ENCODE measurements at places on chromosomes 2 and 18.
A peak's percentile ranks its signal among the peaks of the same experiment; 100 is the strongest.

DNA sequence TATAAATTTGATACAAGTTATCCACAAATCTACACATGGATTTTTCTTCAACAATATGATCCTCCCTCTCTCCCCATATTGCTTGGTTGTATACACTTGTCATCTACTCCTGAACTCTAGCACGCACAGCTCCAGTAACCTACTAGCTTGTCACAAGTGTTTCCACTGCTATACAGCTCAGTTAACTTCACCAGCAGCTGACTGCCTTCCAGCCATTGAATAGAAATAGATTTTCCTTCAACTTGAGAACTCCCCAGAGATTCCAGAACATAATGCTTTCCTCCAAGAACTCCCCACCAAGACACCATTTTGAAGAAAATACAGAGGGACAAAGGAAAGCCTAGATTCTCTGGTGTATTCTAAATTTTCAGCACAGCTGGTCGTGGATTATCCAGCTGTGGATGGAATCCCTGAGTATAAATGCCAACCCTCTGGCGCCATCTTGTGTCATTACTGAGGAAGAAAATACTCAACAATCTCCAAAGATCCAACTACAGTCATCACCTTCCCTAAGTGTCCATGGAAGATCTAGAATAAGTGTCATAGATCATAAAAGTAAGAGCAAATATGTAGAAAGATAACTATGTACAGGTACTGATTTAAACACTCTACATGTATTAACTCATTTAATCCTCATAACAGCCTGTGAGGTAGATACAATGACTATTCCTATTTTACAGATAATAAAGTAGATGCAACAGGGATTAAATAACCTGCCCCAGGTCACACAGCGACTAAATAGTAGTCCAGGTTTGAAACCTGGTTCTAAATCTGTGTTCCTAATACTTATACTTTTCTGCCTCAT lies 156.7 kb downstream of the ARHGAP28 start:
- no peak for DNase-seq

DNA sequence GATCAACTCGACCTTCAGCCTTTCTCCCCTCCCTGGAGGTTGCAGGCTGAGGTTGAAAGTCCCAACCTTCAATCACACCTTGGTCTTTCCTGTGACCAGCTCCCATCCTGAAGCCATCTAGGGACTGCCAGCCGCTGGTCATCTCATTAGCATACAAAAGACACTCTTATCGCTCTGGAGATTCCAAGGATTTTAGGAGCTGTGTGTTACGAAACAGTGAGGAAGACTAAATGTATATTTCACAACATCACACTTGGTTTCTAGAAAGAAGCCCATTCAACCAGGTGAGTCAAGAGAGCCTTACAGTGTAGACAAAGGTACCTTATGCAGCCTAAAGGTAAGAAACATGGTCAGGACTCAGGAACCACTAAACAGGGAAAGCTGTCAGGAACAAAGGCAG lies 126.4 kb downstream of the SH3BP4 start:
- no peak for DNase-seq

DNA sequence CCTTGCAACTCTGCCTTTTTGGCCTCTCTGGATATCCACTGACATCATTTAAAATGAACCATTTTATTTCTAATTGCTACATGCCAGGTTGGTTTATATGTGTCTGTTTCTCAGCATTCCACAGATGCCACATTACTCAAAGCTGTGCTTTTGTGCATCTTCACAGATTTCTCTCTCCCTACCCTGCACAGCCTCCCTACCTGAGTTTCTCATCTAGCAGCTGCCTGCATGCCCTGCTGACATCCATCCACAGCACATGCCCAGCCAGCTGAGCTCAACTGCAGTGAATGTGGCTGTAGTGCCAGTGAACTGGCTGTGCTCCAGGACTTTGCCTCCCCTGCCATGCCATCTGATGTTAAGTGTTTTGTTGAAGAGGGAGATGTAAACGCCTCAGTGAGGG lies 44.5 kb downstream of the PKP4 start:
- DNase-seq: no peak

DNA sequence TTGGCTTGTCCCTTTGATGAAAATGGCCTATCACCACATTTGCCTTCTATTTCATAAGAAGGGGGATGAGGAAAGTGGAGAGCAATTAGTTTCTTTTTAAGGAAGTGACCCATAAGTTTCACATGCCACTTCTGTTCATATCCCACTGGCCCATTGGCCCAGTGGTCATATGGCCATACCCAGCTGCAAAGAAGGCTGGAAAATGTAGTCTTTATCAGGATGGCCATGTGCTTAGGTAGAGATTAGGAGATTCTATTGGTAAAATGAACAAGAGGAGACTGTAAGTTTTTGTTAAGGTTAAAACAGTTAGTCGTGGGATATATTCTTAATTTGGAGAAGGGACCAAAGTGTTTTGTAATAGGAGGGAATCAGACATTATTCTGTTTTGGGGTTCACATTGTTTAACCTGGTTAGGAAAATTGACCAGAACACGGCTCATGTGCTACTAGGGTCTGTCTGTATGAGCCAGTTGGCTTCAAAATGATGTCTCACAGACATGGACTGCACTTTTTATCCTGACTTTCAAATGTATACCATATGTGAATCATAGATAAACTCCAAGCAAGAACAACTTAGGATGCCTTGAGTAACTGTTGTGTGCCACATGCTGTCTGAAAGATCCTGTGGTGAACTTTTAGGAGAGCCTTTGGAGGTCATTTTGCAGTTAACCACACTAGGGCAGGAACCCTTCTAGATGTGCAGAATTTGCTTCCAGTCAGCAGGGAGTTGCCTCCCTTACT lies 17.3 kb downstream of the PLCL1 start:
- no peak for DNase-seq

DNA sequence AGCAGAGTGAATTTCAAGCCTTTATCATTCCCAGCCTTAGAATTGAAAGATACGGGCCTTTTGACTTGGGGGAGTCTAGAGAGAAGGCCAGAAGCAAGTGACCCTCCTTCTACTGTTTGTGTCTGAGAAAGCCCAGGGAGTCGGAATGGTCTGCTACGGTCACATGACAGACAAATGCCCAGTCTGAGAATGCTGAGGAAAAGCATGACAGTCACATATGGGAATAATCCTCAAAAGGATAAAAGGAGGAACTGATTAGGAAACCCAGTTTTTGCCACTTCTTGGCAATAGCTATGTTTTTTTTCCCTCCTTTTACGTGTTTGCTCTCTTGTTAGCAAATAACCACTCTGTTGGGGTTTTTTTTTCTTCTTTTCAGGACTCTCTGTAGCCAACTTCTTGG lies 38.1 kb upstream of the HNRNPA3 start:
- no peak for DNase-seq

- DNase-seq: no peak
These were observed 138.7 kb downstream of the DOK6 start for GRCh38 chr18:69539404-69539803.

DNA sequence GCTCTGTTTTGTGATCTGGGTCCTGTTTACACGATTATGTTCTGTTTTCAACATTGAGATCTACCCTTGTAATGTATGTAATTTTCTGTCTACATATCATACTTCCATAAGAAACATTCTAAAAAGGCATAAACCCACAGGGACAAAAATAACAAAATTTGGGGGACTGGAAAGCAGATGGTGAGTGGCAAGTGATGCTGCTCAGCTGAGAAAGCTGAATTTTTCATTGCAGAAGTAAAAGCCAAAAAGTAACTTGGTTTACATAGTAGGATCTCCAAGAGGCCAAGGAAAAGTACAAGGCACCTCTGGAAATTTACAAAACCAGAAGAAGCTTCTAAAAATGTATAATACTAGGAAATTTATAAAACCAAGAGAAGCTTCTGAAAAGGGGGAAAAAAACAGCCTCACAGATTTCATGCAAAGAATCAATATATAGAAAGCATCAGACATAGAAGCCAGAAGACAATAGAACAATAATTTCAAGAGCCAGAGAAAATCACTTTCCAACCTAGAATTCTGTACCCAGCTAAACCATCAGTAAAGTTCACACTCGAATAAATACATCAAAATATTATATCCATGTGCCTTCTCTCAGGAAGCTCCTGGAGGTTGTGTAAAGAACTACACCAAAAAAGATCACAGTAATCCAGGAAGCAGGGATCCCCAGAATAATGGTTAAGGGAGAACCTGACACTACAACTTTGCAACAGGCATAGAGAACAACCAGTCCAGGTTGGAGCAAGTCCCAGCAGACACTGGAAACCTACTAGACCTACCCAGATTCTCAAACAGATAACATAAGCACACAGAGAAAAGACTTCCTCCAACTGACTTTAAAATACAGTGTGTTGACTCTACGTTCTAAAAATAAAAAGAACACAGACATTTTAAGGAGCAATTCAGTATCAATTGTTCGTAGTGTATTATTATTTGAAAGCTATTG lies 401.7 kb upstream of the HS6ST1 start:
- DNase-seq: no peak

GRCh38 chr2:45919160-45919650 lies 267.7 kb downstream of the PRKCE start:
- DNase-seq: no peak

DNA sequence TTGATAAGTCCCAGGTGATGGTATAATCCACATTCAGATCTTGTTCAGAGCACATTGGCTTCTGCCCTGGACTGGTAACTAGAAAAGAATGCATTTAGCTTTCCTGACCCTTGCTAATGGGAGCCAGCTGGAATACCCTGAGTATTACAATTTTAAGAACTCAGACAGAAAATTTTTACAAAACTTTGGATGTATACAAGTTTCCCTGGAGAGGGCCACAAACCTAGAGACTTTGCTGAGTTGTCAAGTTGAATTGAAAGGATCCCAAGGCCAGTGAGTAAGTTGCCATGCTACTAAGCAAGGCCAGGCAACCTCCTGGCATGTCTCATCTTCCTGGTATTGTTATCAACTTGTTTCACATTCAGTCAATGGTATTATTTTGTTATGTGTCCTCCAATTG lies 20.0 kb upstream of the NABP1 start:
- no peak for DNase-seq

- DNase-seq: no peak
These were observed 483 bp downstream of the OSBPL6 start for GRCh38 chr2:178194600-178195389.

GRCh38 chr18:21955757-21956652 lies 213.4 kb upstream of the GATA6 start:
- DNase-seq: peak; percentile 85

GRCh38 chr2:108243566-108243965 lies 3.8 kb downstream of the SULT1C3 start:
- no peak for DNase-seq

DNA sequence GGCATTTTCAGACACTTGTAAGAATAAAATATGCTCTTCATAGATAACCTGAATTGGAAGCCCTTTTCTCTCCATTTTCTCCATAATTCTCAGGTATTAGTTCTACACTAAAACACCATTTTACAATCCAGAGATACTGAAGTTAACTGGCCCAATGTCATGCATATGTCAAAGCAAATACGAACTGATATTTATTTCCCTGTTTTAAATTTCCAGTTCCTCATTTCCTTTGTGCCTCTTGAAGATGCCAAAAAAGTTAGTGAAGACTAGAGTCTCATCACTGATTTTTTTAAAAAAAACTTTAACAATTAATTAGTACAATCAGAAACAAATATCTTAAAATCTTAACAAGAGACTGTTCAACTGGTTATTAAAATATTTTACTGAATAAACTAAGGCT lies 52.8 kb upstream of the ITGB6 start:
- no peak for DNase-seq

DNA sequence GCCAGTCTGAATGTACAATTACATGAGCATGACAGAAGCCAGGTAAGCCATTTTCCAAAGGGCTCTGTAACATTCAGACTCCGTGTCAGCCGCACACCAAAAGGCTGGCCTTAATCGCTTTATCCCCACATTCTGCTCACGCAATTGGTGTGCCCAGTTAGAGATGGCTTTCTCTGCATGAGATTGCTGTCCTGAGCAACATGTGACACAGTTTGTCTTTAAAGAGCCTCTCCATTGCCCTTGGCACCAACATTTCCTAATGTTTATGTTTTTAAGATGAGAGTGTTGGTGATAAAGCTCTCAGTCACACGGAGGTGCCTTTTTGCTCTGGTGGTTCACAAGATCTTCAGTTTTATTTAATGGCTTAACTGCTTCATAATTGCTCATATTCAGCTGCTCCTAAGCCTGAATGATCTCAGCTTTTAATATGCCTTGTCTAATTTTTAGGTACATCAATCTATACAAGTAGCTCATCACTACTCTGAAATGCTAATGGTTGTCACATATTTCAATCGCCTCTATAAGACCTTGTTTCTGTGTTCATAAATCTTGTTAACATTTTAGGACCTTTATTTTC lies 164.8 kb upstream of the ACVR2A start:
- no peak for DNase-seq

- DNase-seq: no peak
These were observed 64.1 kb downstream of the NRP2 start for GRCh38 chr2:205746420-205746785.

GRCh38 chr2:84441036-84441435 lies 18.0 kb downstream of the SUCLG1 start:
- no peak for DNase-seq

DNA sequence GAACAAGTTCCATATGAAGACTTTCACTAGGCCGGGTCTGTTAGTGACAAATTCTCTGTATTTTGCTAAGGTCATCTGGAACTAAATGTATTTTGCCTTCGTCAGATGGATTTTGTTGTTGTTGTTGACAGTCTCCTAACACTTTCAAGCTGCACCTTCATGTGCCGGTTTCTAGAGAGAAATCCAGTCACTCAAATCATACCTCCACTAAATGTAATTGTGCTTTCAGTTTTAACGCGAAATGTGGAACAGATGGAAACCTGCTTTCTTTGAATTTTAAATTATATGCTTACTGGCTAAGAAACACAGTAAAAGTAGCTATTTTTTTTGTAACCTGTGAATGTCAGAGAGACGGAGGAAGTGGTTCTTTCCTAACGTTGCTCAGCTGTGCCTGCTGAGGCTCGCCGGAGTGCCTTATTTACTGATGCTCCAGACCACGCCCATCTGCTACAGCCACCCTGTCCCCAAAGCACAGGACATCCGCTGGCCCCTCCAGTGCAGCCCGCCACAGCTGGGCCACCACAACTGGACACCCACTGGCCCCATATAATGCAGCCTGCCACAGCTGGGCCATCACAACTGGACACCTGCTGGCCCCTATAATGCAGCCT lies 134.7 kb downstream of the PXDN start:
- DNase-seq: no peak

DNA sequence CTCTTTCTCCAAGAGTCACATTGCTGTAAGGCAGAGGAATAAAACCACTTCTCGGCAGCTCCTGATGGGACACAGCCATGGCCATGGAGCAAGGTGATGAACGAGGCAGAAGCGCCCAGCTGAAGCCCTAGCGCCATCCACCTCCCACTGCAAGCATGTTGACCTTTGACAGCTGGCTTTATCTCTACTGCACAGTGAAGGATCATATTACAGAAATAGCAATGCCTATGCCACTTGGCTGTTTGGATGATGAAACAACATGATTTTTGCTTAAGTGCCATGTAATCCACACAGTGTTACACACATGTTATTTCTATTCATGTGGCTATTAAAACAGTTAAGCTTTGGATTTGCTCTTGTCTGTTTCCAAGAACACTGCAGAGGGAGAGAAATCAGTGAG lies 167.7 kb downstream of the VAPA start:
- DNase-seq: no peak
